ENCODE measurements at places on chromosomes 4 and X.

- no peak for DNase-seq
Measured at GRCh38 chrX:31063114-31063513, 8.7 kb downstream of the FTHL17 start.

DNA sequence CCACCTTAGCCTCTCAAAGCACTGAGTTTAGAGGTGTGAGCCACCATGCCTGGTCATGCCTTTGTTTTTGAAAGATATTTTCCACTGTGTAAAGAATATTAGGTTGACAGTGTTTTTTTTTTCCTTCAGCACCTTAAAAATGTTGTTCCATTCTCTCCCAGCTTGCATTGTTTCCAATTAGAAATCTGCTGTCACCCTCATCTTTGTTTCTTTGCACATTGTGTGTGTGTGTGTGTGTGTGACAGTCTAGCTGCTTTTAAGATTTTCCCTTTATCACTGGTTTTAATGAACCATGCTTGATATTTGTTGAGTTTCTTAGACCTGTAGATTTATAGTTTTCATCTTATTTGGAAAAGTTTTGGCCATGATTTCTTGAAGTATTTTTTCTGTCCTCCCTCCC lies 79.0 kb upstream of the NKX1-1 start:
- DNase-seq = no peak

- no peak for DNase-seq
Measured at GRCh38 chrX:44596277-44596676, 53.6 kb upstream of the FUNDC1 start.

GRCh38 chrX:69203638-69204037 lies 38.4 kb upstream of the PJA1 start:
- no peak for DNase-seq

DNA sequence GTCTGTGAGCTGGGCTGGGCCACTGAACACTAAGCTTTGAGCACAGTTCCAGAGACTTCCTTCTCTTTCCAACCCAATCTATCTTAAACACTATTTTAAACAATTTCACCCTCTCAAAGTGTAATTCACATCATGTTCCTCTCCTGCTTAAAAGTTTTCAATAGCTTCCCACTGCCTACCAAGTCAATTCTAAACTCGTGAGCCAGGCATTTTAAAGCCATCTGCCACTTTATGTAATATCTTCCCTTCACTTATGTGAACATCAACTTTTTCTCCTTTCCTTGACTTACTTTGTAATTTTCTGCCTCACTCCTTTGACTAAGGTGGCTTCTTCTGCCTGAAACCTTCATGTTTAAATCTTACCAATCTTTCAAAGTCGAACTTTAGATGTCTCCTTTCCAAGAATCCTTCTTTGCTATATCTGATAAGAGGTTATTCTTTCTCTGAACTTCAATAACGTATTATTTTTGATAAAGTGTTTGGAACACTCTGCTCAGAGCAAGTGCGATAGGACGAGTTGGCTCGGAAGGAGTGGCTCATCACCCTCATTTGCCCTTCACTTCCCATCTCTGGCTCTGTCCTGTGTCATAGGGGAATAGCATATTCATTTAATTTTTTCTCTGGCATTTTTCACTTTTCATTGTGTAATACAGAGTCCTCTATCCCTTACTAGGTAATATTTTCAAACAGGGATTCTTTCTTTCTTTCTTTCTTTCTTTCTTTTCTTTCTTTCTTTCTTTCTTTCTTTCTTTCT lies 13.0 kb upstream of the SPARCL1 start:
- DNase-seq = no peak

DNA sequence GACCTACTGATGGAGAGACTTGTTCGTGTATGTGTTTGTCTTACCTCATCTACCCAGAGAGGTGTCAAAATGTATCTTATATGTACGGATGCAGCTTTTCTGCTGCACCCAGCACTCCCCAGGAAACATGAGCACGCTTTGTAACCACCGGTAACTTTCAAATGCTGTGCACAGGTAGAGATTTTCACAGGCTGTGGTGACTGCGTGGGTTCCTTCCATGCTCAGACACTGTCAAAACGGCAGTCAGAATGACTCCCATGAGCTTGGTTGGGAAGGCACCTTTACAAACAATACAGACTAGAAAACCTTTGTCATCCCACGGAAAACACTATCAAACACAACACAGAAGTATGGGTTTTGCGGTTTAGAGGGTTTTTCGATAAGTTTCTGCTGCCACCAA lies 28.2 kb downstream of the F11 start:
- DNase-seq = no peak

GRCh38 chr4:34950926-34951325 lies 1293.4 kb downstream of the ARAP2 start:
- no peak for DNase-seq

DNA sequence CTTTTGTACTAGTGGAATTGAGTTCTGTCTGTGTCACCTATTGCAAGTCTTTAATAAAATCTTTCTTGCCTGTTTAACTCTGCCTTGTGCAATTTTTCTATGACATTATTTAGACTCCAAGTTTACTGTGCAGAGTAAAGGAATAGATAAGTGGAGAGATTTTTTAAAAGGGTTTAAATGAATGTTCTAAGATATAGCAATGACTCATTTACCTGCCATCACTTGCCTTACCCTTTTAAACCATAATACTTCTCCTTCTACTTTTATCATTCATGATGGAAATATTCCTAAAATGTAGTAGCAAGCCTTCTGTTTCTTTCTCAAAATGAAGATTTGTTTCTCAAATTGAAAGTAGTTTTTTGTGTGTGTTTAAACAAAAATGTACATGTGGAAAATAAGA lies 782.8 kb upstream of the MAGEB2 start:
- no peak for DNase-seq

GRCh38 chr4:186304866-186305505 lies 39.0 kb downstream of the F11 start:
- DNase-seq = no peak

GRCh38 chr4:78065508-78066192 lies 8.5 kb downstream of the FRAS1 start:
- DNase-seq = no peak

- no peak for DNase-seq
Measured at GRCh38 chr4:112214390-112215264, 17.0 kb upstream of the AP1AR start.

GRCh38 chr4:54780149-54780495 lies 122.4 kb downstream of the KIT start:
- no peak for DNase-seq

DNA sequence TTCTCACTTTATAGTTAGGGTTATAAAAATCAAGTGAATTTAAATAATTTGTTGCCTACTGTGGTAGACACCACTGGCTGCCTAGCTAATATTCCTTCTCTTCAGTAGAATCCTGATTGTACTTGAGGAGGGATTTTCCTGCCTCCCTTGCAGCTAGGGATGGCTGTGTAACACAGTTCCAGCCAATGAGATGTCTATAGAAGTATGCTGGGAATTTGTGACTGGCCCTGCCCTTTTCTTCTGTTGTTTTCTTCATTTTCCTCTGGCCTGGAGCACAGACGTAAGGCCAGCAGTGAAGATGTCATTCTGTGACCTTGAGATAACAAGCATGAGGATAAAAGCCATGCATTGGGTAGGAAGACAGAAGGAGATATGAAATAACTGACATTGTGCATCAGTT lies 145.1 kb downstream of the MGST2 start:
- no peak for DNase-seq

- DNase-seq = no peak
Measured at GRCh38 chrX:134161162-134161561, 75.8 kb upstream of the CCDC160 start.

- DNase-seq = no peak
Measured at GRCh38 chr4:37902212-37902611, 11.3 kb downstream of the TBC1D1 start.

DNA sequence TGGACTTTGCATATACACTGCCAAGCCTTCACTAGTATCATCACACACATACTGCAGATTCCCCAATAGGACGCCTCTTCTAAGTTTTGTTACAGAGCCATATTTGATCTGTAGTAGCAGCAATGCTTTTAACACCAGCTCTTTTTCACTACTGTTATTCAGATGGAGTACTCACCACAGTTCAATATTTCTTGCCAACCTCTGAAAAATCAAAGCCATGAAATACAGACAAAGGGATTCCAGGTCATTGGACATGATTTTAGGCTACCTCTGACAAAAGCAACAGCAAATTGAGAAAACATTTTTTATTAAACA lies 390.7 kb upstream of the ADGRL3 start:
- DNase-seq = no peak

- DNase-seq = no peak
Measured at GRCh38 chr4:96986816-96987215, 1146.9 kb downstream of the PDHA2 start.

DNA sequence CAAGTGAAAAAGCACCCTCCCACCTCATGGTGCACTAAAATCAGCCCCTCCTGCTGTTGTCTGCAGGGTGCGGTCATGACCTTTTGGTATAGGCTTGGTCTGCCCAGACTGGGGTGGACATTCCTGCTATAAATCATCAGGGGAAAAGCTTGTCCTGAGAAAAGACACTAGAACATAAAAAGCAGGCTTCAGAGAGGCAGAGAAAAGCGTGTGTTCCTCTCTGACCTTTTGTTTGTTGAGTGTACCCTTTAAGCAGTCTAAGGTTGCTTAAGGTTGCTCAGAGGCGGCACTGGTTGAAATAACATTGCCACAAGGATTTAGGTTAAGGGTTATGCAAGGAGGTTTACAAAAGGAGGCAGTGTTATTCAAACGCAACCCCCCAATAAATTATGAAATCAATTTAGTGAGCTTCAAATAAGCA lies 43.5 kb downstream of the CCDC158 start:
- DNase-seq = no peak

GRCh38 chr4:159443975-159444374 lies 341.1 kb downstream of the RAPGEF2 start:
- DNase-seq = no peak

- no peak for DNase-seq
Measured at GRCh38 chrX:69172937-69173336, 7.7 kb upstream of the PJA1 start.

DNA sequence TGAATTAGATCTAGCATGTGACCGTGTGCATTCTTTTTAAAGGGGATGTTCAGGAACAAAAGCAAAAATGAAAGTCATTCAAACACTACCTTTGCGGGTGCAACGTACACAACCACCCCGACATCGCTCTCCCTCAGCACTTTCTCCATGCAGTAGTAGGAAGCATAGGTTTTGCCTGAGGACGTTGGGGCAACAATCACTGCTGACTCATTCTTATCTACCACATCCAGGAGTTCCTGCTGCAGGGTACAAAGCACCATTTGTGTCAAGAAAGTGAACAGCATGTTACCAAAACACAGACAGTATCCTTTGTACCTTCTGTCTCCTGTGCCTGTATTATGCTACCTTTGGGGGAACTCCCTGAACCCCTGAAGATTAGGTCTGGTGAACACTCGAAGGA lies 58.6 kb downstream of the DDX60L start:
- no peak for DNase-seq

DNA sequence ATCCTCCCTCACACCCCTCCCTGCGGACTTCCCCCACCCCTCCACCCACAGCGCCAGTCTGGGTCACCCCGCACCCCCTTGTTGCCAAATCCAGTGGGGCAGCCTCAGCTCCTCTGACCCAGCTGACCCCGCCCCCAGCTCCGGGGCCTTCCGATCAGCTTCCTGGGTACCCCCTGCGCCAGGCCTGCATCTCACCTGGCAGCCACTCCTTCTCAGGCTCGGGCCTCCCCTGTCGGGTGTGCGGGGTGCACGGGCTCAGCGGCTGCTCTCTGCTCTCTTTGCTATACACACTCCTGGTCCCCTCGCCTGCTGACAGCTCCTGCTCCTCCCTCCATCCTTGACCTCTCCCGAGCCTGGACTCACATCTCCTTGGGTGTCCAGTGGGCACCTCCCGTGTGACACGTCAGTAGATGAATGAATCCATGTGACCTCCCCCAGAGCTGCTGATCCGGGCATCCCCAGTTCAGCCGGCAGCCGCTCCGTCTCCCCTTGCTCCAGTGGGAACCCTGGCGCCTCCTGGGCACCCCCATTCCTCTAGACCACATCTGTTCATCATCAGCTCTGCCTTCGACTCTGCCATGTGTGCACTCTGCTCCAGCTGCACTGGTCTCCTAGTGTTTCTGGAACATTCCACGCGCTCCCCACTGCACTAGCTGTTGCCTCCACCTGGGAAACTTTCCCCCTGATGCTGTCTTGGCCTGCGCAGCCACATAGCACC lies 9.9 kb downstream of the CFAP99 start:
- DNase-seq = no peak

- DNase-seq = no peak
Measured at GRCh38 chrX:34918856-34919255, 23.7 kb upstream of the FAM47B start.

DNA sequence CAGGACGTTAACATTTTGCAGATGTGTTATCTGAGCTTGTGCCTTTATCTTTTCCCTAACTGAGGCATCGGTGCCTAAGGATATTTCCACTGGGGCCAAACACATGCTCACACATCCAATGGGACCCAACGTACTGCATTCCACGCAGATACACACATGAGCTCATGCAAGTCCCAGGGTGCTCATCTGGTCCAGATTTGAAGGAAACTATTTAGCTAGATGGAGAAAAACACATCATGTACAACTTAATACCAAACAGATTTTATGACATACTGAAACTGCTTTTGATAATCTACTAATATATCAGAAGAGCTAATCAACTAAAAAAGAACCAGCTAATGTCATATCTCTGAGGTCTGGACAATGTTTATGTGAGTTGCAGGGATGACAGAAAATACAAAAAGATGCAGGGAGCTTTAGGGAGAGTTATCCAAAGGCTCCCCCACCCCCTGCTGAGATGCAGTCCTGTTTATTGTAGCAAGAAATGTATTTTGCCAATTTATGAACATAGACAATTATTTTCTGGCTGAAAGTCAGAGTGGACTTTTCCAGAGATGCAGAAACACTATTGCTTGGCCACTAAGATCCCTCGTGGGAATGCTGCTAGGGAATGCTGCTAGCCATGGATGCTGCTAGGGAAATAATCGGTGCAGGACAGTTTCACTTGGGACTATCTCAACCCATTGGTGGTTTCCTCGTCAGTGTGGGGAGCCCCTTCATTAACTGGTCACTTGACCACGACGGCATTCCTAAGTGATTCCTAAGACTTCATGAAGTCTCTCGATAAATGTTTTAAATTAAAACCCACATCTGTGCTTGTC lies 172.8 kb downstream of the SMIM20 start:
- no peak for DNase-seq

GRCh38 chrX:118345045-118345463 lies 852 bp upstream of the WDR44 start:
- no peak for DNase-seq

DNA sequence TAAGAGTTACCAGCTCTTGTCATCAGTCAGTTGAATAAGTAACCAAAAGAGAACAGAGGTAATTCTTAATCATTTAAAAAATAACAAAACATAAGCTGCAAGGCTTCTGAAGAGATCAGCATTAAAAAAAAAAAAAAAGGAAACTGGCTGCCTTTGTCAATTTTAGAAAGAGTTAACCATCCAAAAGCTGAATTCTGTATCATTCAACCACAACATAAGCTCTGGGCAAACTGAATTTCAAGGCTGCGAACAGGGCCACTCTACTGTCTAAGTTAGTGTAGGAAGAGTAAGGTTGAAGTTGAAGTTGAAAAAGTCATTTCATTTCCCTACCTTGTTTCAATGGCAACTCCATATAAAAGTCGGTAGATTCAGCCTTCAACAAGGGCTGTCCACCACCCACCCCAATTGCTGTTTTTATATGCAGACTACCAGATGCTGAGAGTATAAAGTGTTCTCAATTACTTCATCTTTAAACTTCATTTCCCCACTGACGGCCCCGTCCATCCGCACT lies 1.1 kb upstream of the LIN54 start:
- DNase-seq = no peak

GRCh38 chr4:183721207-183722081 lies 62.4 kb downstream of the TRAPPC11 start:
- peak; percentile 35 for DNase-seq

- no peak for DNase-seq
Measured at GRCh38 chrX:1400049-1400448, 8.1 kb upstream of the SLC25A6 start.

All from stimulated activated CD4-positive, alpha-beta T cell treated with anti-CD3 and anti-CD28 coated beads, Interleukin-12 subunit alpha, Interleukin-12 subunit beta, amount 100 ng/mL, for 4 hours (primary cell).